ENCODE measurements at places on chromosomes 6 and 20. TPM values are rescaled to one million over a fixed set of nuclear protein-coding genes. Genes with fewer than 3 reads are reported as not detected.

The KHDC1L gene
- total RNA-seq, result 0.38 TPM

The LGSN gene
- 2.3 TPM for total RNA-seq

The E2F1 gene
- 21.9 TPM for total RNA-seq

The ETV7 gene
- total RNA-seq, result not detected

The PRICKLE4 gene
- 0.81 TPM for total RNA-seq

The RBPJL gene
- total RNA-seq, result not detected

The TFAP2A gene
- total RNA-seq, result 11.9 TPM

The LY6G6C gene
- not detected for total RNA-seq

The HAO1 gene
- total RNA-seq, result not detected
